NCI-H460 (cell line): ENCODE measurements at places on chromosomes 13 and 19.

- no peak for DNase-seq
Observed at GRCh38 chr19:13003081-13003480, 7.8 kb downstream of the NFIX start.

DNA sequence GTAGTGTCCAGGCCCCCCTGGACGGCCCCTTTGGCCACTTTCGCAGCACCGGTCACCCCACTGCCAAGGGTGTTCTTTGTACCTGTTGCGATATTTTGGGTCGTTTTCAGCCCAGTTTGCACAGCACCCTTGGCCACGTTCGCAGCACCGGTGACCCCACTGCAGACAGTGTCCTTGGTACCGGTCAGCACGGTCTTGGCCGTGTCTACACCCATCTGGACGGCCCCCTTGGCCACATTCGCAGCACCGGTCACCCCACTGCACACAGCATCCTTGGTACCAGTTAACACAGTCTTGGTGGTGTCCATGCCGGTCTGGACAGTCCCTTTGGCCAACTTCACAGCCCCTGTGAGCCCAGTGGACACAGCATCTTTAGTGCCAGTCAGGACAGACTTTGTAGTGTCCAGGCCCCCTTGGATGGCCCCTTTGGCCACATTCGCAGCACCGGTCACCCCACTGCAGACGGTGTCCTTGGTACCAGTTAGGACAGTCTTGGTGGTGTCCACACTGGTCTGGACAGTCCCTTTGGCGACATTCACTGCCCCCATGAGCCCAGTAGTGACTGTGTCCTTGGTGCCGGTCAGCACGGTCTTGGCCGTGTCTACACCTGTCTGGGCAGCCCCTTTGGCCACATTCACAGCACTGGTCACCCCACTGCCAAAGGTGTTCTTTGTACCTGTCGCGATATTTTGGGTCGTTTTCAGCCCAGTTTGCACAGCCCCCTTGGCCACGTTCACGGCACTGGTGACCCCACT is 6.8 kb downstream of the PLIN4 start:
- no peak for DNase-seq

DNA sequence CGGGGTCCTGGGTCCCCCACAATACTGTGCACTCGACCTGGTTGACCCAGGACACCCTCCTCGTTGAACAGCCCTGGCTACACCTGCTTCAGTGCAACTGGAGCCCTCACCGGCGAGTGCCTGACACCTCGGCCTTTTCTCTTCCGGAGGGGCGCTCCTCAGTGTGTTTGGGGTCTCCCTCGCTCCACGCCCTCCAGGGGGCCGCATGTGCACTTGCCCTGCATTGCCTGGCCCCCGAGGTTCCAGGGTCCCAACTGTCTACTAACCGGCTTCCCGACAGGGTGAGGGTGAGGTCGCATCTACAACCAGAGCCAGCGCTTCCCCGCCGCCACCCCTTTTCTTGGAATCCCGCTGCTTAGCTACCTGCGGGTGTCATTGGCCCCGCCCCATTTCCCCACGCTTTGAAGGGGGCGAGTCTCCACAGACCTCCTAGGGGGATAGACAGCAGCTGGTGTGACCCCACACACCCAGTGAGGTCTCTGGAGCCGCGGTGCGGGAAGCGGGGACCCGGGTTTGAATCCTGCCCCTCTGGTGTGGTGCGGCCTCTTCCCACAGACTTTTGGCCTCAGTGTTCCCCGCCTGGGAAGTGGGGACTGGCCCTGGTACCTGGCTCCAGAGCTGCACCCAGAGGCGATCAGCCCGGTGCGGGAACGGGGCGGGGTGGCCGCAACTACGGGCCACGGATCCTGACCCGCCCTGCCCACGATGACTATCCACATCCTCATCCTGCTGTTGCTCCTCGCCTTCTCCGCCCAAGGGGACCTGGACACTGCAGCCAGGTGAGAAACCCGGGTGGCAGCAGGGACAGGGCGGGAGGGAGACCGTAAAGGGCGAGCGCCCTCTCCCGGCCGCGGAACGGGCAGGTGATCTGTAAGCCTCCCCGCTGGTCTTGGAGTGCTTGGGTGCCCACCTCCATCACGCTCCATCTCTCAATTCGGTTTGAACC is at the start of gene ADM5:
Gene ADM5 (plus strand): TSS at position 462 of the 946 bp plus-strand sequence. CDS start 244 bp downstream, at position 706.
- no peak for DNase-seq

- no peak for DNase-seq
Observed at GRCh38 chr13:23949736-23950135, 52.4 kb upstream of the C1QTNF9B start.

GRCh38 chr19:30024091-30024490 is 82.1 kb downstream of the URI1 start:
- no peak for DNase-seq

DNA sequence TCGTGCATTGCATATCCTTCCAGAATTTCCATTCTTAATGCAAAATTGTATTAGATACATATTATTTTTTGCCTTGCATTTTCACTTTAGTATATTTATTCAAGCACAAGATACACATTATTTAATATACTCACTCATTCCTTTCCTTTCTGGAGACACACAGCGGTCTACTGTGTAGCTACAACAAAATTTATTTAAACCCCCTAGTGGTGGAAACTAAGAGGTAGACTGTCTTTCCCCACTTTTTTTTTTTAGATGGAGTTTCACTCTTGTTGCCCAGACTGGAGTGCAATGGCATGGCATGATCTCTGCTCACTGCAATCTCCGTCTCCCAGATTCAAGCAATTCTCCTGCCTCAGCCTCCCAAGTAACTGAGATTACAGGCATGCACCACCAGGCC is 2040.3 kb upstream of the PCDH20 start:
- no peak for DNase-seq

- DNase-seq, result peak; percentile 51
Observed at GRCh38 chr19:34220472-34221063, 33.8 kb upstream of the GARRE1 start.
